KBM-7 (cell line): ENCODE measurements at places on chromosomes 5 and 9.

DNA sequence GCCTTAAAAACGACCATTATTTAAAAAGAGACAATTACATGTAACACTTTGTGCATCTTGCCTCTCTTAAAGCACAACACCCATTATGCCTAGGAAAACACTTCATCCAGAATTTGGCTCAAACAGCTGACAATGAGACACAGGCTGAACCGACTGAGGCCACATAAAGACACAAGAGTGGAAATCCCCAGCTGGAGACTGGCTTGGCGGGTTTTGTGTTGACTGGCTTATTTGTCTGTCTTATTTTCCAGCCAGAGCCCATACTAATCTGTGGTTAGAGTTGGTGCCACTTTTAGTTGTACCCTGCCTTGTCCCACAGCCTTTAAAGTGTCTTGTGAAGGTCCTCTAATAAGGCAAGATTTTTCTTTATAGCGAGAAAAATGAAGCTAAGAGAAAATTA, 21.2 kb downstream of the TRIM14 start:
- DNase-seq, result no peak

GRCh38 chr5:172782169-172783039, 11.4 kb upstream of the DUSP1 start:
- no peak for DNase-seq

- DNase-seq, result no peak
Observed at GRCh38 chr9:105346273-105346672, 101.6 kb upstream of the FSD1L start.

DNA sequence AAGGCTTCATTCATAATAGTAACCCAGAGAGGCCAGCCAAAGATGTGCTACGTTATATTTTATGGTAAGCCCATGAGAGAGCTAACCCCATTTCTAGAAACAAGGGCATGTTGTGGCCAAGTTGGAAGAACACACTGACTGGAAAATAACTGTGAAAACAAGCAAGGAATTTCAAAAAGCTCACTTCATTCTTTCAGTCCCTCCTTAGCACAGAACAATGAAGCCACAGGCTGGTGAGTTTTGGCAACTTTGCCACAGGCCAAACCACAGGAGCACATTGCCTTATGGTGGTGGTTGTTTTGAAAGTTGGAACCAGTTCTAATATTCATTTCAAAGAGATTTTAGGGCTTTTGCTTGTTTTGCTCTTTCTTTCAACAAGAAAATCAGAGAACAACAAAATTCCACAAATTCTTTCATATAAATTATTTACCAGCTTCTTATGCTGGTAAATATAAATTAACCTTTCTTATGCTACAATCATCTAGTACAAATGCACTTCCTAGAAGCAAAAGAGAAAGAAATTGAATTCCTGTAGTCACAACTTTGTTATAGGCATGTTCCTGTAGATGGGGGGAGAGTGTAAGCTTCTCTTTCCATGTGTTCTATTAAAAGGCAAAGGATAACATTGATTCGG, 225.4 kb upstream of the RFX3 start:
- DNase-seq, result no peak

DNA sequence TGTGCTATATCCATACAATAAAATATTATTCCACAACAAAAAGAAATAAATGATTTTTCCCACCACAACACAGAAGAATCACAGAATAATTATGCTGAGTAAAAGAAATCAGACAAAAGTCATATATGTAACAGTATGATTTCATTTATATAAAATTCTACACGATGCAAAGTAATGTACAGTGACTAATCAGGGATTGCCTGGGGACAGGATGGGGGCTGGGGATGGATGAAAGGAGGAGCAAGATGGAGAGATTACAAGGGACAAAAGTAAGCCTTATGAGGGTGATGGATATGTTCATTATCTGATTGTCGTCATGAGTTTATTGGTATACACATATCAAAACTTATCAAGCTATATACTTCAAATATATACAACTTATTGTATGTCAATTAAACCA, 154.0 kb downstream of the FBN2 start:
- no peak for DNase-seq
